Left ventricle myocardium superior (tissue), 1 donor: ENCODE measurements at places on chromosomes 6 and 20. TPM values are rescaled to one million over a fixed set of nuclear protein-coding genes. Genes with fewer than 3 reads are reported as not detected.

The SMLR1 gene
- not detected for total RNA-seq

The LINC00237 gene
- total RNA-seq = not detected

The TRIM40 gene
- not detected for total RNA-seq

The LIN28B gene
- total RNA-seq = not detected

The HLA-DRA gene
- 109 TPM for total RNA-seq

The LPA gene
- not detected for total RNA-seq

The USP49 gene
- 1.3 TPM for total RNA-seq

The ADTRP gene
- not detected for total RNA-seq

The CBLN4 gene
- not detected for total RNA-seq

The LGSN gene
- total RNA-seq = not detected

The DEFB129 gene
- not detected for total RNA-seq

The WFDC12 gene
- total RNA-seq = not detected

The RHAG gene
- 0.62 TPM for total RNA-seq

The KHDC1L gene
- total RNA-seq = not detected

The TFAP2A gene
- total RNA-seq = 0.97 TPM

The MACROD2 gene
- total RNA-seq = 3.5 TPM

The PABPC1L gene
- 2.7 TPM for total RNA-seq

The MYB gene
- 0.15 TPM for total RNA-seq

The SLC2A10 gene
- 1.9 TPM for total RNA-seq

The COL11A2 gene
- 1.9 TPM for total RNA-seq

The C20orf202 gene
- 0.25 TPM for total RNA-seq

The SOX4 gene
- 10.0 TPM for total RNA-seq

The WASF1 gene
- total RNA-seq = 1.7 TPM

The OR12D1 gene
- not detected for total RNA-seq

The PRSS16 gene
- not detected for total RNA-seq

The NMBR gene
- total RNA-seq = not detected

The PDE10A gene
- 9.3 TPM for total RNA-seq

The TPBG gene
- total RNA-seq = 2.5 TPM

The BRPF3 gene
- 23.5 TPM for total RNA-seq

The RPP40 gene
- 2.4 TPM for total RNA-seq

The TSPYL1 gene
- 96.8 TPM for total RNA-seq

The SLC35D3 gene
- not detected for total RNA-seq

The SYNGAP1 gene
- 6.2 TPM for total RNA-seq

The HEY2 gene
- total RNA-seq = 66.8 TPM

The TBC1D7 gene
- total RNA-seq = 34.0 TPM

The RIMS4 gene
- total RNA-seq = 0.12 TPM

The HTR1E gene
- total RNA-seq = not detected

The CCN6 gene
- not detected for total RNA-seq

The GJA10 gene
- not detected for total RNA-seq

The RIPPLY2 gene
- not detected for total RNA-seq

The COL9A3 gene
- total RNA-seq = 2.9 TPM

The ABRACL gene
- 7.1 TPM for total RNA-seq

The CST3 gene
- total RNA-seq = 887 TPM

The C20orf144 gene
- not detected for total RNA-seq

The MEI4 gene
- 0.32 TPM for total RNA-seq

The GSTA4 gene
- total RNA-seq = 8.0 TPM

The LY86 gene
- 1.1 TPM for total RNA-seq

The TMEM244 gene
- total RNA-seq = not detected

The TTBK1 gene
- 0.15 TPM for total RNA-seq

The RAET1G gene
- 0.32 TPM for total RNA-seq

The SLC22A2 gene
- not detected for total RNA-seq

The SPATS1 gene
- total RNA-seq = not detected

The PREX1 gene
- 8.3 TPM for total RNA-seq
